Stimulated activated CD8-positive, alpha-beta memory T cell treated with anti-CD3 and anti-CD28 coated beads, Interleukin-4, amount 100 ng/mL, for 1 hour (primary cell): ENCODE measurements at places on chromosomes 11 and 22.
A peak's percentile ranks its signal among the peaks of the same experiment; 100 is the strongest.

GRCh38 chr11:114031967-114032320 is 27.6 kb upstream of the ZBTB16 start:
- no peak for DNase-seq

DNA sequence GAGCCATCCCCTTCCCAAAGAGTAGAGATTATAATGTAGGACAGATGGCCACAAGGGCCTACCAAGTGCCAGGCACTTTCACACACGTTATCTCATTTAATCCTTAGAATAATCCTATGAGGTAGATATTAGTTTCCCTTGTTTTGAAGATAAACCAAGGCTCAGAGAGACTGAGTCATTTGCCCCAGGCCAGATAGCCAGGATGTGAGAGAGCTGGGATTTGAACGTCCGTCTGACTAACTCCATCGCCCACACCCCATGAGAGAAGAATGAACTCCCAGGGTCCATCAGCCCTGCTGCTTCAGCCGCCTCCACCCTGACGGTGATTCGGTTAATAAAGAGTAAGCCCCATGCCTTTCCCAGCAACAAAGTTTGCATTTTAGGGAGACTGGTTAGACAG is 10.7 kb downstream of the PRG3 start:
- DNase-seq: no peak

GRCh38 chr22:29206372-29207242 is 911 bp downstream of the EMID1 start:
- no peak for DNase-seq

GRCh38 chr11:108647701-108648527 is 17.0 kb upstream of the DDX10 start:
- peak; percentile 36 for DNase-seq

- no peak for DNase-seq
These were observed 4.3 kb upstream of the NHERF4 start for GRCh38 chr11:119180729-119181676.
